ENCODE measurements at places on chromosomes 4 and X.

- DNase-seq, result no peak
Measured at GRCh38 chr4:159206427-159206871, 103.6 kb downstream of the RAPGEF2 start.

GRCh38 chrX:10986616-10987015 lies 124.5 kb upstream of the HCCS start:
- no peak for DNase-seq

DNA sequence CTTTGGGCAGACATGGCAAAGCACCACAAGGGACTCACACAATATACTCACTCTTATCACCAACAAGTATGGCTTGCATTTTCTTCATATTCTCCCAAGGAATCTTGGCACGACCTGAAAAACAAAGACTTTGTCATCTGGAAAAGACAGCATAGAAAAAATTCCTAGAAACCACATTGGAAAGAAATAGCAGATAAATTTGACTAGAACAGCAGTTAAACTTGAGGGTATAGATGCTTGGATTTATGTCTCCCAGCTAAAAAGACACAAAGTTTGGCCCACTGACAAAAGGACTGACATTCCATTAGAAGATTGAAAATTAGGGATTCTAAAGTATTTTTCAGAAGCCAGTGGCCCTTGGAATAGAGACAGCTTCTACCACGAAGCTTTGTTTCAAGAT lies 6.9 kb upstream of the VEGFC start:
- DNase-seq, result no peak

DNA sequence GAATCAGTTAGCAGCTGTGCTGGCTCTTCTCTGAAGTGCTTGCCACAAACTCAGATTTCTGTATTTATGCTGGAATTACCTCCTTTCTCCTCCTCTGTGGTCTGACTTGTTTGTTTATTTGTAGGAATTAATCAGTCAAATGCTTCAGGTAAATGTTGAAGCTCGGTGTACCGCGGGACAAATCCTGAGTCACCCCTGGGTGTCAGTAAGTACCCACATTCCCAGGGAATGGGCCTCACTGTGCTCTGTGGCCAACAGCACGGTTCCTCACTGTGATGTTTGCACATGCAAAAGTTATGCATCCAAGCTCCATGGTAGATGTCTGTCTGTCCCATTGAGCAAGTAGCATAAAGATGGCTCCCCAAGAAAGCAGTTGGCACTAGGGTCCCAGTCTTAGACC lies 169.9 kb downstream of the DCLK2 start:
- no peak for DNase-seq

- DNase-seq, result no peak
Measured at GRCh38 chr4:41590591-41590990, 52.6 kb downstream of the LIMCH1 start.

DNA sequence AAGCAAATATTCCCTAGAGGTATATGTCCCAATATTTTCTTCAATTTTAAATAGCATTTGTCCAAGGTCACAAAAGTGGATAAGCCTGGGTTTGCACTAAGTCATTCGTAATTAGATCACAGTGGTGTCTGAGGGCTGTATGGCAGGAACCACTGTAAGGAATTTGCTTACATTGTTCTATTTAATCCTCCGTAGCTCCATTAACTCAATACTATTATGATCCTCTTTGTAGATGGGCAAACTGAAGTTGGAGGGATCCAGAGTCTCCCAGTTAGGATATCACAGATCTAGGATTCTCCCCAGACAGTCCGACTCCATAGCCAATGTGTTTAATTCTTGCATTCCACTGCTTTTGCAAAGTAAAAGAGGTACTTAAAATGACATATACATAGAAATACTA lies 242.7 kb upstream of the DCAF8L1 start:
- no peak for DNase-seq

DNA sequence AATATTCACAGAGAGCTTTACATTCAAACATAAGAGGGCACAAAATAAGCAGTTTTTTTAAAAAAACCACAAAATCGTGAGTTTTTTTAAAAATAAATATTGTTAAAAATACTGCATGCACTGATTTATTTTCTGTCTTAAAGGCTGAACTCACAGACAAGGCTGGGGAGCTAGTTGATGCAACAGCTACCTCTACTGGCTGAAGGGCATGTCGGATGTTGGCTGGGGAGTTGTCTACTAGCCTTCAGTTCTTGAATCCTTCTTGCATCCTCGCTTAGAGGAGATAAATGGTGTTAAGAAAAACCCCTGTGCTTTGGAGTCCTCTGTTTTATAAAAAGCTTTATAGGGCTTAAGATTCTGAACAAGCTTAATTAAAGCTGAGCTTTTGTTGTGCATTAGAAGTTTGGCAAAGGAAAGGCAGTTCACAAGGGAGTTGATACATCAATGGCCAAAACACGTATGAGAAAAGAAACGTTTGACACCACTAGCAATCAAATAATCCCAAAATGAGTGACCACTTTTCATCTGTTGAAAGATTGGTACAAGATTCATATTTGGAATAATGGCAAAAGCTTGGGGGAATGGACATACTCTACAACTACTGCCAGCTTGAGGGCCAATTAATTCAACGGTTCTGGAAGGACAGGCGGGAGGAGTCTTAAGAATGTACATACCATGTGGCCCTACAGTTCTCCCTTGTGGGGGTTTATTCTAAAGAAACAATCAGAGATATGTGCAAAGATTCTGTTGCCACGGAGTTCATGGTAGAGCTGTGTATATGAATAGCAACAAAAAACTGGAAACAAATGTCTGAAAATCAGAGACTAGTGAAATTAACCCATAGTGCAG lies 94.7 kb downstream of the SEL1L3 start:
- DNase-seq, result no peak

- no peak for DNase-seq
Measured at GRCh38 chrX:150879855-150880807, 18.3 kb downstream of the CD99L2 start.

DNA sequence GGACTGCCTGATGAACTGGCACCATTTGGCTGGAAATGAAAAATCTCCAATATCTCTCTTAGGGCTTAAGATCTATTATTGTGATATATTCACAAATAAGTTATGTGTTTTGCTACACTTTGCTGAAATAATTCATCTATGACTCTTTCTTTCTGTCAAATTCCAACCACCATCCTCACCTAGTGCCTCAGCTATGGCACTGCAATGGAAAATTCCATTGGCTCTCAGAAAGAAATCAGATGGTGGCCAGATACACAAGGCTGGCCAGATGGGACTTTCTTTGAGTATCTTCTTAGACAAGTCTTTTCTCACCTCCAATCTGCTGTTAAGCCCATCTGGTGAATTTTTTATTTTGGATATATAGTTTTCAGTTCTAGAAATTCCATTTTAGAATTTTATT lies 28.0 kb downstream of the NAT8L start:
- DNase-seq, result no peak

DNA sequence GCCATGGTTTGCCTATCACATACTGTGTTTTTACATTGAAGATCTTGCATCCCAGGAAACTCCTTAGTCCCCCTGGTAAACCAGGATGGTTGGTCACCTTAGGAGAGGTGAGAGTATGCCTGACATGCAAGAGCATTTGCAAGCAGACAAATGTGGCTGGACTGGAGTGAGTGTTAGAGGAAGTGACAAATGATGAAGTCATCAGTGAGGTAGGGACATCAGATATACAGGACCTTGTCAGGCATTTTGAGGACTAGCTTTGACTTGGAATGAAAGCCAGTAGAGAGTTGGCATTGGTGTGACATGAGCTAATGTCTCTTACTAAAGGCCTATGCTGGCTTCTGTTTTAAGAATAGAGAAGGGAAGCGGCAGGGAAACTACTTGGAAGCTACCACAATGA lies 124.9 kb downstream of the FRMPD4 start:
- DNase-seq, result no peak

- peak; percentile 70 for DNase-seq
Measured at GRCh38 chr4:40227284-40227683, 30.5 kb downstream of the RHOH start.

GRCh38 chr4:124902001-124902515 lies 189.5 kb upstream of the ANKRD50 start:
- DNase-seq, result no peak

DNA sequence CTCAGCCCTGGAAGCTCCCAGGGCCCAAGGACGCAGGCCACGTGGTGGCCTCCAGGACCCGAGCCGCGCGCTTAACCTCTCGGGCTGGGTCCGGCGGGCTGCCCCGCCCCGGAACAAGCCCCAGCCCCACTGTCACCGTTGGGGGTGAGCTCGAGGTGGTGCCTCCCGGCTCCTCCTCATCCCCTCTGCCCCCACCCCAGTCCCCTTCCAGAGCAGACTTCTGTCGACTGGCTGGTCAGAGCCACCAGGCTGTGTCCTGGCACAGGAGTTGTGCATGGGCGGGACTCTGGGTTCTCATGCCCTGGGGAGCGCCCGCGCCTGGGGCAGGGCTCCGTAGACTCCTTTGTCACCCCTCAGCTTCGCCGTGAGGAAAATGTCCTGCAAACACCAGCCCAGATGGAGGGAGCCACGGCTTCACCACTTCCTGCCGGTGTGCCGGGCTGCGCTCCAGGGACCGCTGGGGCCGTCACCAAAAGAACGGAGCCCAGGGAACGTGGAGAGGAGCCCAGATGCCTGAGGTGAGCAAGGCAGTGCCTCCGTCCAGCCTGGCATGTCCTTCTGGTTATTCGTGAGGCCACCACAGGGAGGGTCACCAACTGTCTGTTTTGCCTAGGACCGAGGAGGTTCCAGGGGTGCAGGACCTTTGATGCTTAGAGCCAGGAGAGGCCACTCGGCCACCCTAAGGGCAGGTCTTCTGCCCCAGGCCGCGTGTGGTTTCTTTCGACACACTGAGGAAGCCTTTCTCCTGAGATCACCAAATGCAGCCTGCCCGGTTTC lies 7.1 kb upstream of the RGS12 start:
- DNase-seq, result no peak

- no peak for DNase-seq
Measured at GRCh38 chrX:79107891-79108718, 36.4 kb upstream of the GPR174 start.

DNA sequence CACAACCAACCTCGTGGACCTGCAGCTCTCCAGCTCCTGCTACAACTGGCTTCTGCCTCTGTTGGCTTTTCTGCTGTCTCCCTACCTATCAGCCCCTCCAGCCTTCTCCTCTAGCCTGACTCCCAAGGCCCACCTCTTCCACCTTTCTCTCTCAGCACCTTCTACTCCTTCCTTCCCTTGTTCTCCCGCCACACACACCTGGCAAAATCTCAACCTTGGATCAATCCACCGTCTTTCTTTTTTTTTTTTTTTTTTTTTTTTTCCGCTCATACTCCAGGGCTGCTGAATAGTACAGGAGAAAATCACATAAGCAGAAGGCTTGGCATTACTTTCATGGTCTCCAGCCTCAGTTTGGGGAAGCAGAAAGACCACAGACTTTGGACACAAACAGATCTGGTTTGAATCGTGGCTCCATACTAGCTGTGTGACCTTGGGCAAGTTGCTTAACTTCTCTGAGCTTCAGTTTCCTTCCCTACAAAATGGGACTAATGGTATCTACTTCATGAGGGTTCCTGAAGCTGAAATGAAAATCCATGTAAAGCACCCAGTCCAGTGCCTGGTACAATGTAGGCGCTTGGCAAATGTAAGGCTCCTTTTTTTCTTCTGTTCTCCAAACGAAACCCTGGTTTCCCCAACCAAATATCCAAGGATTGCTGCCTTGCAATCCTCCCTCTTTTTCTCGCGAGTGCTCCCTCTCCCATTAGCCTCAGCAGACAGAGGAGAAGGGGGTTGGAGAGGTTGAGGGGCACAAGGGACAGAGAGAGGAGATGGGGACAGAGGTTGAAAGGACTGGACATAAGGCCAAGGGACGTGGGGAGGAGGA lies 1.7 kb downstream of the FGD1 start:
- no peak for DNase-seq

DNA sequence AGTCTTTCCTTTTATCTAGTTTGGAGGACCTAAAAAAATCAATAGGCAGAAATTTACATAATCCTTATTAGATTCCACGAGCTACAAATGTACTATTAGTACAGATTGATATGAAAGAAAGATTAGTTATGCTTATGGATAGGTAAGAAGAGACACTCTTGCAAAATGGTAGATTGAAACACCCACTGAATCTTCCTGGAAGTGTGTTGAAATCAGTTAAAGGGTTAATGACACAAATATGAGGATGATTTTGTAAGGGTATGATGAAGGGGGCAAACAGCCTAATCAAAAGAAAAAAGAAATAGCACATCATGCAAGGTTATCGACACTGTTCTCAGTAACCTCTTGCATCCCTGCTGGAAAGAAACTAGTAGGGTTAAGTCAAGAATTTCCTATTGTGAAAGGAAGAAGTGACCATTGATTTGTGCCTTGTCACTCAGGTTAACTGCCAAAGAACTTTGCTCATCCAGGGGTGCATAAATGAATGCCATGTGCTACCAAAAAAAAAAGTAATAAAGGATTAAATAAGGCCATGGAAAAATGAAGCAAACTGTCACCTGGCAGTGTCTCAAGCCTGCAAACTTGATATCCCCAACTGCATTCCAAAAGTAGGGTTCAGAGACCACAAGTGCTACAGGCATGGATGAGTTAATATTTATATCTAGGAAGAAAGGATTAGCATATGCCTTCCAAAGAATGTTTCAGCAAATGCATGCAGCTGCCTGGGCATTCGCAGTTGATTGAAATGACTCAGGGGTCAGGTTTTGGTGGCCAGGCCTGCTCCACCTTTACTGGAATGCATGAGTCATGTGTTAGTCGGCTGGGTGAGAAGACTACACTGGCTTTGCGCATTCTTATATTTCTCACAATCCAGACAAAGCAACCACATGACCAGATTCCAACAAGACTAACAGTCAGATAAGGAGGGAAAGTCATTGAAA lies 78.3 kb upstream of the ATXN3L start:
- DNase-seq, result no peak

GRCh38 chr4:184653650-184654049 lies 4.1 kb downstream of the PRIMPOL start:
- no peak for DNase-seq

DNA sequence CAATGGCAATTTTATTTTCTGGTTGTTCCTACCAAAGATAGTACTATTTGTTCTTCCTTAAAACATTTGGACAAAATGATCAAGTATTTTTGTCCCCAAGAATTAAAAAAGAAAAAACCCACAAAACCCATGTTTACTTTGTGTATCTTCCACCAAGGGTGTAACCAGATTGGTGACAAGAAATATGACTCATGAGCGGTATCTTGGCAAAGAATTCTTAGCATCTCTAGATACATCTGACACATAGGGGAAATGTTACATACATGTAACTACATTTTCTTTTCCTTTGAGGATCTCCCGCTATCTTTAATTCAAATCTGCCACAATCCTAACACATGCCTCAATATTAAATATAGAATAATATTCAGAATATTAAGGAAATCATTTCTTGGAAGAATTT lies 78.7 kb downstream of the WDFY3 start:
- no peak for DNase-seq

GRCh38 chrX:104137496-104137895 lies 19.3 kb downstream of the SLC25A53 start:
- no peak for DNase-seq

GRCh38 chr4:175511861-175512260 lies 300.2 kb downstream of the GPM6A start:
- DNase-seq, result no peak

DNA sequence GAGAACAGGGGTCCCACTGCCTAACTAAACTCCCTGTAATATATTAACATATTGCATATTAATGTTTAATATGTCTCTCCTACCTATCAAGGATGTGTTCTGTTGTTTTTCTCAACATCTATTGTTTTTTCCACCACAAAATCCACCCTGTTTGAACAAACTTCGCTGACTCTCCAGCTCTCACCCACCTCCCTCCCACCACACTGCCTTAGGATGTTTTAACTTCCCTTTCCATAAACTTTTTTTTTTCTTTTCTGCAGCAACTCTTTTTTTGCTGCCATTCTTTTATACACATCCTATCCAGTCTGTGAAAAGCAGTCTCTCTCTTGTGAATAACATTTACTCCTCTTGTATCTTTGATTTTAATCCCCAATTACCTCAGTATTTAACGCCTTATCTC lies 226.1 kb downstream of the PCDH7 start:
- DNase-seq, result no peak

All from activated CD4-positive, alpha-beta T cell treated with anti-CD3 and anti-CD28 coated beads for 4 hours (primary cell).